ENCODE measurements at places on chromosomes 7 and 10.

DNA sequence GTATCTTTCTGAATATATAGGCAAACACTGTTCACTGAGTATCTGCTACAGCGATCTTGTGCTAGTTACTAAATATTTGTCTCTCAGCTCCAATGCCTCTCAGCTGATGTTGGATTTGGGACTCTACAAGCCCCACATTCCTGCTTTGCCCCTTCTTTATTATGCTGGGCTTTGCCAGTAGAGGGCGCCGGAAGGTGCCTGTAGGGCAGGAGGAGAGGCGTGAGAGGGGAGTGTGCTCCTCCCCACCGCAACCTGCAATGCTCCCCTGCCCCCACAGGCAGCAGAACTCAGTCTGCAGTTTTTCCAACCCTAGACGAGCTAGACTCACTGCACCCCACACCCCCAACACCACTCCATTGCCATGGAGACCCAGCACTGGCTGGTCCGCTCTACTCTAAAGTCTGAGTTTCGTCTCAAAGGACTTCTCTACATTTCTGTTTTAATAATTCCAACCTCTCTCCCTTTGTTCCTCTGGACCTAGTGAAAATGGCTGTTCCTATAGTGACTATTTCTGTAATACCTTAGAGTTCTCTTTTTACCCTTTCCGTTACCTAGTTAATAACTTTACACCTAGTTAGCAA lies 337.6 kb downstream of the CCSER2 start:
- no peak for DNase-seq

- DNase-seq, result no peak
Measured at GRCh38 chr7:92137557-92137956, 3.3 kb upstream of the CYP51A1 start.

DNA sequence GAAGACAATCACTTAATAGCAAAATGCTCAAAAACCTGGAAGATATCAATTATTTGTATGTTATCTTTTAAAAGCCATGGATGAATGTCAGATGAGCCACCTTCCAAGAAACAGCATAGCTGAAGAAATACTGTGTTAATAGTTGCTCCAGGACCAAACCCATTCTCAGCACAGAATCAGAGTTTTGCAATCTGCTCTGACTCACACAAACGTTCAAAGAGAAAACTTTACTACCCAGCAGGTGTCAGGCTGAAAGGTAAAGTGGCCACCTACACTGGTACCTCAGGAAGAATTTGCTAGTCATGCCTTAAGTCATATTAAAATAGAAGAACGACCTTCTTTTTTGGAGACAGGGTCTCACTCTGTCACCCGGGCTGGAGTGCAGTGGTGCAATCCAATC lies 526.5 kb downstream of the PARD3 start:
- DNase-seq, result no peak

GRCh38 chr10:76732306-76732705 lies 905.3 kb downstream of the KCNMA1 start:
- DNase-seq, result no peak

GRCh38 chr7:35695473-35695850 lies 527 bp upstream of the HERPUD2 start:
- no peak for DNase-seq

GRCh38 chr10:7952266-7952665 lies 102.2 kb upstream of the GATA3 start:
- DNase-seq, result no peak

- DNase-seq, result no peak
Measured at GRCh38 chr10:78321500-78321899, 287.8 kb downstream of the RPS24 start.

DNA sequence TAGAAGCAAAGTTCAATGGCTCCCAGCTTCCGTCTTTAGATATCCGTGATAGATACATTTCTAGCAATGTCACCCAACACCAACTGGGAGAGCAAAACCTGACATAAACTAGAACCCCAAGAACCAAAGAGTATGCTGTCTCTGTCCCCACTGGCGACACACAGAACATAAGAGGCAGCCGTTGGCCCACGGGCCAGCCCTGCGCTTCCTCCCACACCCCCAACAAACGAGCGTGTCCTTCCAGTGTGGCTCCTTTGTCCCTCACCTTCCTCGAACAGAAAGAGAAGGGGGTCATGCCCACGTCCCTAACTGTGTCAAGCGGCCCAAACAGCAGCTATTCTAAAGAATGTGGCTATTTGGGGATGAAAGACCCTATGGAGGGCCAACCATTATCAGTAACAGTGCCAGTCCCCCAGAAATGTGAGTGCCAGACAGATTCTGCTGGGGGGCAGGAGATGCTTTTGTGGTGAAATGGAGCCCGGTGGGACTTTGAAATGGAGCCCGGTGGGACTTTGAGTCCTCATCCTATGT lies 171.9 kb downstream of the USP6NL start:
- no peak for DNase-seq

DNA sequence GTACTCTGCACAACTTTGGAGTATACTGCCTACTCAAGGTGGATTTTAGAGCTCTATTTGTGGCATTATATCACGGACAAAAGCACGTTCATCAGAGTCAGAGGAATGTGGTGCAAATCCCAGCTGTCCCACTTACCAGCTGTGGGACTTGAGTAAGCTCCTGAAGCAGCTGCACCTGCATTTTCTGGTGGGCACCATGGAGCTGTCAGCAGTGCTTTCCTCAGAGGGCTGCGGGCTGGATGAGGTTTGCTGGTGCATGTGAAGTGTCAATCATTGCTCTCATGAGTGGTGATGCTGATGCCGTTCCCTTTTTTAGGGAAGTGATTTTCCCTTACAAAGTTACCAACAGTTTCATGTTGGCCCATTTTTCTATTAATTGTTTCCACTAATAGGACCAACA lies 53.4 kb downstream of the EGFR start:
- no peak for DNase-seq

DNA sequence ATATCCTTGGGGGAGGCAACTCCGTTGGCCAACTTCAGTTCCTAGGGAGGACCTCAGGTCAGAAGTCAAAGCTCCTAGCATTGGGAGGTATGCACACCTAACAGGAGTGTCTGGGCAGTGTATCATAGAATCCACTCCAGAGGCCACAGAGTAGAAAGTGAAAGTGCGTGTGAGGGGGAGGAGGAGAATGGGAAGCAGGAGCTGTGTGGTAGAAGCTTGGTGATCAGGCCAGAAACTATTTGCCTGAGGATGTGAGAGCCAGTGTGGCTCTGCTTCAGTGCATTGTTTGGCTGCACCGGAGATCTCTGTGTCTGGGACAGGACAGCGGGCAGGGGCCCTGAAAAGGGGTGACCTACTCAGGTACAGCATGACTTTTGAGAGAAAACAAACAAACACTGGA lies 557.4 kb upstream of the VSTM2A start:
- no peak for DNase-seq

GRCh38 chr10:82680608-82681007 lies 805.6 kb downstream of the NRG3 start:
- DNase-seq, result no peak

GRCh38 chr10:24501056-24501711 lies 222.5 kb downstream of the ARHGAP21 start:
- DNase-seq, result no peak

DNA sequence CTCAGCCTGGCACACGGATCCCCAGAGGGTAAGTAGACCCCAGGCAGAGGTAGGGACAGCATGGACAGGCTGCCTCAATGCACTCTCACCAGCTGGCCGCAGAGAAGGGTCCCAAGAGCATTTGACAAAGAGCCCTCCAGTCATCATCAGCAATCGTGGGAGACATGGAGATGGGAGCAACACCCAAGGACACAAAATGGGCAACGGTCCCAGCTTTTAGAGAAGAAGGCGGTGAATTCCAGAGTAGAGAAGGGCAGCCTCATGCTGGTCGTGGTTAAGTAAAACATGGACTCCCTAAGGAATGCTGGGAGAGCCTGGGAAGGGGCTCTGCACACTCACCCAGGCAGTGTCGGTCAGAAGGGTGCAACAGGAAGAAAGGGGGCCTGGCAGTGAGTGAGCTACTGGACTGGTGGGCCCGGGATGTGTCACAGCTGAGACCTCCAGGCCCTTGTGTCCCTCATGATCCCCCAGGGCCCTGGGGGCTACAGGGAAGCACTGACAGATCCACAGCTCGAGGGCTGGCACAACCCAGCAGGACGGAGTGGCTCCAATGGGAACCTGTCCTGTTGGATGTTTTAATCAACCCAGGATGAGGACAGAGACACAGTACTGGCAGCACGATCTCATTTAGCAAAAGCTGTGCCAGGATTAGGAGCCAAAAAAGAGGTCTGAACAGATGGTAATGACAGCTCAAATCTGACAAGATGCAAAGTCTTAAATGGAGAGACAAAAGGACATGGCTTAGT lies 147.1 kb downstream of the NEURL1 start:
- DNase-seq, result peak; percentile 18

GRCh38 chr10:18625886-18626285 lies 25.5 kb downstream of the NSUN6 start:
- DNase-seq, result no peak

GRCh38 chr7:107390916-107391315 lies 78.9 kb upstream of the GPR22 start:
- DNase-seq, result no peak

DNA sequence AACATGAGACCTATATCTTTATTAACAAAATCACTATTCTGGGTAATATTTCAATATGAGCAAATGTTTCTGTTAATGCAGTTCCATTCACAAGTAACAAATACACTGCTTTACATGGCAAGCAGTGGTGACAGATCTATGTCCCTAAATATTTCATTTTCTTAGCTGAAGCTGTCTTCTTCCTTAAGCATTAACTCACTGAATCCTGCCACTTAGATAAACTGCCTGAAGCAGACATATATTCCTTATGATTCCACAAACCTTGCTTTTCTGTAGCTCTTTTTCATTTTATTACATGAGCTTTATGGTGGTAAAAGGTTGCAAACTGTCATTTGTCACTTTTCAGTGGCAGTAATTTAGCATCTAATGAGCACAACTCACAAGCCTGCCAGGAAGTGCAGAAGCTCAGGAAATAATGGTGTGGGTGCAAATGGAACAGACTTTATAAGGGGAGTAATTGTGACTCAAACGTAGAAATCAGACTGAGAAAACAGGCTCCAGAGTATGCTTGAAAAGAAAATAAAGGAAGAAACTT lies 217.2 kb downstream of the XPNPEP1 start:
- no peak for DNase-seq

DNA sequence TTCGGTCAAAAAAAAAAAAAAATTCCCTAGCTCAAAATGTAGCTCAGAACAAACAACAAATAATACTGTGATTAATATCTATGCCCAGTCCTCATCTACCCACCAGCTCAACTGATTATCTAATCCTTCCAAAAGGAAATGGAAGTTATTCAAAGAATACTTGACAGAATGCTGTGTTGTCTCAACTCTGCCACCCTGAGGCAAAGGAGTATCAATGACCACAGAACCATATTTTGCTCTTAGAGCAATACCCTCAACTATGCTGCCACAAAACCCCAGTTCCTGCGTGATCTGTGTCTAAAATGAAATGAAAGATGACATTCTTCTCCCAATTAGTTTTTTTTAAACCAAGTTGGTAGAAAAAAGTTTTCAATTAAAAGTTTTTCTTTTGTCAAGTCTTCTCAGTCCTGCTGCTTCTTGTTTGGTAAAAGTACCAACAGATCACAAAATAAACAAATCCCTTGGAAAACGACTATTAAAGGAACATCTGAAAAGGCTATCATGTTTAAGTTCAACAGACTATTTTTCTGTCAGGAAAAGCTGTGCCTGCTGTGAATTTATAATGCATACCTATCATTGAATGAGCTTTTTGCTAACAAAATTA lies 21.6 kb downstream of the RBM28 start:
- no peak for DNase-seq

GRCh38 chr7:150974468-150975391 lies 3.4 kb downstream of the KCNH2 start:
- no peak for DNase-seq

GRCh38 chr10:60883187-60883586 lies 60.8 kb downstream of the RHOBTB1 start:
- DNase-seq, result no peak

DNA sequence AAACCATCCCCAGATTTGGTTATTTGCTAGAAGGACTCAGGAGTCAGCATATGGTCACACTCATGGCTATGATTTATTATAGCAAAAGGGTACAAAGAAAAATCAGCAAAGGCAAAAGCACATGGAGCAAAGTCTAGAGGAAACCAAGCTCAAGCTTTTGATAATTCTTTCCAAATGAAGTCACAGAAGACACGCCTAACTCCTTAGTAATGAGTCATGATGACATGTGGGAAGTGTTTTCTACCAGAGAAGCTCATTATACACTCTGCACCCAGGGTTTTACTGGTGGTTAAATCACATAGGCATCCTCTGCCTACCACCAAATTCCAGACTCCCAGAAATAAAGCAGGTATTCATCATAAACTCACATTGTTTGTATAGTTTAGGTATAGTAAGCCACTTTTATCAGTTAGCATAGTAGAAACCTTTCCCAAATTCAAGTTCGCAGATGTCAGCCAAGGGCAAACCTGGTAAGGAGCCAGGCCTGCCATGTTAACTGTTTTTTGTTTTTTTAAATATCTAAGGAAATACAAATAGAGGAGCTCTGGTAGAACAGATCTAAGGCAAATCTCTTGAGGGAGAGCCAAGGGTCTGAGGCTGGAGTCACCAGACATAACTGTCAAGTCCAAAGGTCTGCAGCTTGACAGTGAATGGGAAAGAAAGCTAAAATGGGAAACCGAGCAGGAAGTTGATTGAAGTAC lies 15.4 kb upstream of the HIBADH start:
- no peak for DNase-seq

DNA sequence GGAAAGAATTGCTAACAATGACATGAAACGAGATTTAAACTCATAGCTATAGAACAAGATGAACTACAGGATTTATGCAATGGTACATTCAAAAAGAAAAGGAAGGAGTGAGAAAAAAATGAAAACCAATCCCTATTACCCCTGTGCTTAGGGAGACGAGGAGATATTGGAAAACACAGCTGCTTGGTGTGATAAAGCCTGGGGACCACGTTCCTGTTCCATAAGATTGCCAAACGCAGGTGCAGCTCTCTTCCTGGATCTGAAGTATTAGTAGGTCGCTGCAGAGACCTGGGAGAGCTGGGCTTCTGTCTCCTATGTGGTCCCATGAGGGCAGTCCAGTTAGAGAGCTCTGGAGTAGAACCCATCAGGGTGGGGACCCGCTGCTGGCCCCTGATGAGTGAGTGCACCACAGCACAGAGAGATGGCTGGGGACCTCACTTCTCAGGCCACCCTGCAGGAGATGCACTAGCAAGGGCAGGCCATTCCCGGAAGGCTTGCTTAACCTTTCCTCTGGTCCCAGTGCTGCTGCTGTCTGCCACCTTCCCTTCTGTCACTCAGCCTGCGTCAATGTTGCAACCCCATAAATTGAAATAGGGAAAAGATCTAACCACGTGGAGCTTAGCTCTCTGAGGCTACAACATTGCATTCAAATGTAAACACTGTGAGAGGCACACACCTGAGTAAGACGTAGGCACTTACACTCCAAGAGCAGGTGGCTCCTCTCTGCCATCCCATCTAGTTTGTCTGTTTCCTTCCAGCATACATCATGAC lies 57.9 kb downstream of the MTPN start:
- DNase-seq, result no peak

- no peak for DNase-seq
Measured at GRCh38 chr10:102135956-102136526, 3.2 kb downstream of the PPRC1 start.

- DNase-seq, result no peak
Measured at GRCh38 chr7:70624500-70625103, 507.3 kb upstream of the GALNT17 start.

Measured in anterior cingulate cortex (tissue), 58 donors.